ENCODE measurements at places on chromosomes 5 and 9.

- no peak for DNase-seq
Observed at GRCh38 chr9:129840034-129840433, 4.8 kb downstream of the USP20 start.

DNA sequence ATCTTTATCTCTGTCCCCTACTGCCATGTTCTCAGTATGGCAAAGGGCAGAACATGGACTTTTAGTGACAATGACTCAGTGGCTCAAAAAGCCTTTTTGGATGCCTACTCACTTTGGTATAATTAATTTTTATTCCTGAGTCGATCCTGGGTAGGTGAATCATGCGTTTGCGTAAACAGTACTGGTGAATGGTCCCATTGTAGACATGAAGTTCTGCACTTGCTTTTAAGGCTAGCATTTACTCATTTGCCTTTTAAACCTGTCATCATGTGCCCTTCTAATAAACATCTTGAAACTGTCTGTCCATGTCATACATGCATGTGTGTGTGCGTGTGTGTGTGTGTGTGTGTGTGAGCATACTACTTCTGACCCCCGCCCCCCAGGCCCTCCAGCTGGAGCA lies 223.0 kb downstream of the AUH start:
- no peak for DNase-seq

- DNase-seq = no peak
Observed at GRCh38 chr5:170614720-170615119, 110.9 kb downstream of the KCNIP1 start.

GRCh38 chr9:8904771-8905515 lies 1105.4 kb upstream of the DMAC1 start:
- no peak for DNase-seq

DNA sequence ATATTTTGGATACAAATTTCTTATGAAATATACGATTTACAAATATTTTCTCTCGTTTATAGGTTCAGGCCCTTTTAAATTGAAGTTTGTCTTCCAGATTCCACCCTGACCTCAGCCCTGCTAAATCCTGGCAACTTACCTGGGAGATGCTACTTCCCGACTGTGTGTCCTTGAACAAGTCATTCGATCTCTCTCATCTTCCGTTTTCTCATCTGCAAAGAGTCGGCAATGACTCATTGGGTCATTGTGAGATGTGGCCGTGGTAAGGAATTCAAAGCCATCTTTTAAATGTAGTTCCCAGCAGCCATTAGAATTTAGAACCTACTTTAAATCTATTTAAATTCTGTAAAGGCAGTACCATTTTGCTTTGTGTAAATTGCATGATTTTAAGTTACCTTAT lies 72.5 kb downstream of the LHX2 start:
- DNase-seq = no peak

DNA sequence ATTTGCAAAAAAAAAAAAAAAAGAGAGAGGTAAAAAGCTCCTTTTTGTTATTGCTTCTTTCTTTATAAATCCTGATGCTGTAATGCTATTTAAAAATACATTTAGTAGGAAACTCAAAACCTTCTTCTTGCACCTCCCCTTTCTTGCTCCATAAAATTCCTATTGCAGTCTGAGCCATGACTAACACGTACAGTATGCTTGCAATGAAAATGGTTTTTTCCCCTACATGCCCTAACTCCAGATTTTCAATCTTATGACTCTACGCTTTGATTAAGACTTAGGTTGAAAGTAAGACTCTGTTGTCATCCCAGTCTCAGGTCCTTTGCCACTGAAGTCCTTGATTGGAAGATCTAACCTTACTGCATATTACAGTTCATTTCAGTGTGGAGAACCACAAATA lies 23.9 kb downstream of the FGF10 start:
- DNase-seq = peak; percentile 9

- peak; percentile 72 for DNase-seq
Observed at GRCh38 chr9:134492281-134492691, 149.3 kb upstream of the COL5A1 start.

GRCh38 chr5:149188383-149188782 lies 47.1 kb downstream of the ABLIM3 start:
- DNase-seq = no peak

Measured in cardiac fibroblast (primary cell).